CD4-positive, alpha-beta T cell treated with Interleukin-4 for 4 hours (primary cell): ENCODE measurements at places on chromosomes 3 and 15.

GRCh38 chr15:53193149-53193548 is 403.0 kb upstream of the ONECUT1 start:
- no peak for DNase-seq

- no peak for DNase-seq
Measured at GRCh38 chr3:120441776-120442175, 9.0 kb downstream of the FSTL1 start.

- DNase-seq = peak; percentile 19
Measured at GRCh38 chr15:65077981-65078352, 1.4 kb downstream of the KBTBD13 start.

DNA sequence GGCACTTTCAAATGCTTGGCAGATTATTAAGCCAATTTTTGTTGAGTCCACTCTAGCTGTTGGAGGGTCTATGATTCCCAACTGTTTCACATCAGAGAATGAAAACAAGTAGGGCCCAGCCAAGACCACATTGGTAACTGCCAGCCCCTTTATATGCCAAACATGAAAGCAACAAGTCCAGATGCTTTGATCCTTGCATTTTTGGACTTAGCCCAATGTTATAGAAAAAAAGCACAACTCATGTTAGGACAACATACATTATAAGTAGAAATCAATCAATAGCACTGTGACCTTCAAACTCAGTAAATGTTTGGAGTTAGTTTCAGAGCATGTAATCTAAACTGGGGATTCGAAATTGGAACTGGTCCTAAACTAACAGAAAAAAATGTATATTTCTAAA is 674.7 kb downstream of the MECOM start:
- no peak for DNase-seq
